ENCODE measurements at places on chromosomes 12 and 14. TPM values are rescaled to one million over a fixed set of nuclear protein-coding genes. Genes with fewer than 3 reads are reported as not detected.

DNA sequence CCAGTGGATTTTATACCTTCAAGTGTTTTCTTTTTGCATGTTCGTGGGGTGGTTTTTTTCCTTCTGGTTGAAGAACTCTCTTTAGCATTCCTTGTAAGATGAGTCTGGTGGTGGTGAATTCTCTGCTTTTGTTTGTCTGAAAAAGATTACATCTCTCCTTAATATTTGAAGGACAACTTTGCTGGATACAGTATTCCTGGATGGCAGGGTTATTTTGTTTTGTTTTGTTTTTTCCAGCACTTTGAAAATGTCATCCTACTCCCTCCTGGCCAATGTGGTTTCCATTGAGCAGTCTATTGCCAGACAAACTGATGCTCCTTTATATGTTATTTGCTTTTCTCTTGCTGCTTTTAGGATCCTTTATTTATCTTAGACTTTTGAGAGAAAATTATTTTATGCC lies 43.2 kb upstream of the ZFP36L1 start:
- DNase-seq = no peak

GRCh38 chr12:111846016-111846415 lies 4.0 kb downstream of the MAPKAPK5 start:
- DNase-seq = peak; percentile 80

- peak; percentile 74 for DNase-seq
These were observed 214.9 kb upstream of the HMGA2 start for GRCh38 chr12:65609359-65609771.

The FAIM2 gene
- not detected for total RNA-seq
